Activated T-cell treated with anti-CD3 and anti-CD28 coated beads, Interleukin-2, amount 50 U/mL, for 4 hours (primary cell): ENCODE measurements at places on chromosomes 2 and 18.

DNA sequence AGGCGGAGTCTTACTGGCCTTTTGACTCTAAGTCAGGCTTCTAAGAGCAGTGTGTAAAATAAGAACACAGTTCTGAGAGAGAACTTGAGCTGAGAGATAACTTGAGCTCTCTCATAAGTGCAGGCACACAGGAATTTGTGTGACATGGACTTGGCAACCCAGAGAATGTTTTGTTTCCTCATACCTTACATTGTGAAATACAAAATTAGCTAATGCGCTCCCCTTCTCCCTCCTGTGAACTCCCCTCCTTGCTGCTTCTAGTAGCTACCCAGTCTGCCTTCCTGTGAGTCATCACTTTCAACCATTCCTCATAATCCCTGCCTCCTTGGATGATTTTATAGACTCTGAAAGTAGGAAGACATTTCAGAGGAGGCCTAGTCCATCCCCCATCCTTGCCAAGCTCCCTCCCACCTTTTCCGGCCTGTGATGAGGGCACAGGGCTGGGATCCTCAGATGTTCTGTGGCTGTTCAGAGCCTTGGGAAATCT is 22.6 kb downstream of the FER1L5 start:
- no peak for DNase-seq

GRCh38 chr18:25144820-25145219 is 207.1 kb downstream of the ZNF521 start:
- DNase-seq: no peak

DNA sequence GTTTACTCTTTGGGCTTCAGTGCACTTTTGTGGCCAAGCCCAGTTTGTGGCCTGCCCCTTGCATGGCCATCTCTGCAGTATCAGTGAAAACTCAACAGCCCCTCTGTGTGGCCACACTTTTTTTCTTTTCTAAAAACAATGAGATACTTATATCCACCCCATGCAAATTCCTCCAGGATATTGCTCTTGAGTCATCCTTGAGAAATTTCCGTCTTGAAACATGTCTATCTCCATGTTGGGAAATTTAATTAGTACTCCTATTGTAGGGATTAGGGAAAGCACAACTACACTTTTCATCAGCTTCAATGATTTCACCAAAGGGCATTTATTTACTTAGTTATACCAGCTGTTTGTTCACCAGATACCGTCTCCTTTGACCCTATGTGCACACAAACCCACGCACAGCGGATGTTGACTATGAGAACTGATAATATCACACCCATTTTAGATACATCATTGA is 993.1 kb downstream of the TSN start:
- DNase-seq: no peak

- DNase-seq: no peak
Observed at GRCh38 chr2:153235516-153235915, 243.0 kb downstream of the RPRM start.
